ENCODE measurements at places on chromosomes 5 and 9.

- DNase-seq: no peak
Measured at GRCh38 chr5:117792476-117792875, 1195.9 kb downstream of the DTWD2 start.

DNA sequence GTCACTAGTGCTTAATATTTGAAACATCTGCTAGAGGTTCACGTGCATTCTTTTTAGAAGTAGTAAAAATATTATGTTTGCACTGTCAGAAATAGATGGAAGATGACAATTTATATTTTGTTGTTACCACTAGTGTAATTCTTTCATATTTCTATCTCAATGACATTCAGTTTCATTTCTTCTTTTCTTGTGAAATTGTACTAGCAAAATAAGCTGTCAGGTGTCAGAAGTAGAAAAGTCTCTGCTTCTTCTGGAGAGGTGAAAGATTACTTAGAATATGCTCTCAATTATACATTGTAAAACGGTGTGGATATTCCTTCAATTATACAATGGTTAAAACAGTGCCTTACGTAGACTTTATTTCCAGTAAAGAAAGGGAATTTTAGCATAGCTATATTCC, 395.4 kb downstream of the CSNK1G3 start:
- DNase-seq: no peak

- peak; percentile 86 for DNase-seq
Measured at GRCh38 chr5:178461004-178461730, 129.0 kb downstream of the COL23A1 start.

GRCh38 chr5:28914297-28914696, 1875.9 kb upstream of the CDH9 start:
- no peak for DNase-seq
